Fibroblast of skin of back (primary cell): ENCODE measurements at places on chromosomes 6 and 20.

DNA sequence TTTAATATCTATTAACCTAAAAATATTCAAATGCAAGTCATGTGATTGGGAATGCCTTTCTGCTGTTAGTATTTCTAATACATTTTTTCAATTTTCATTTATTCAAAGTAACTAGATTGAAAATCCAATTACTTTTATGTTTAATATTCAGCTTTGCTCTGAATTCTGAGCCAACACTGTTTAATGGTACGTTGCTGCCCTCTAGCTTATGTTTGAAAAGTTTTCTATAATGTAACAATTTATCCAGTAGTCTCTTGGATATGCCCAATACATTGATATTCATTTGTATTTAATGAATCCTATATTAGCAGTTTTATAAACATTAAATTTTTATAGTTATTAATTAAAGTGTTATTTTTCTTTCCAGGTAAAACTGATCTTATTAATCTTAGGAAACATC, 47.4 kb downstream of the LGSN start:
- DNase-seq, result peak; percentile 29

GRCh38 chr20:1275919-1276318, 9.8 kb downstream of the SNPH start:
- DNase-seq, result no peak

DNA sequence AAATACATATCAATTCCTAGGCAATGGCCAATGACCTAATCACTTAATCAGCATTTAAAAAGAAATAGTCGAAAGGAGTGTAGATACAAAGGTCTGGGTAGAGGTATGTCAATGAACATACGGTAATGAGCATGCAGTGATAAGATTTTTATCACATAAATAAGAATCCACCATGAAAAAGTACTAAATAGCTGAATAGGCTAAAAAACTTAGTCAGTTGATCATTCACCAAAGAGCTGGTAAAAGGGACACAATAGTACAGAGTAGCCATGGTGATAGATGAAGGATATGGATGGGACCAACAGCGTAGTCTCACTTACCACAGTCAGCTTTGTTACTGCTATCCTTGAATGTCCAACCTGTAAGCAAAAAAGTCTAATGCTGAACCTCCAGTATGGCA, 1018.6 kb upstream of the EYS start:
- DNase-seq, result no peak

GRCh38 chr6:24332317-24332716, 25.5 kb downstream of the DCDC2 start:
- no peak for DNase-seq

GRCh38 chr6:10591422-10592160, 70.4 kb downstream of the GCNT2 start:
- DNase-seq, result no peak

DNA sequence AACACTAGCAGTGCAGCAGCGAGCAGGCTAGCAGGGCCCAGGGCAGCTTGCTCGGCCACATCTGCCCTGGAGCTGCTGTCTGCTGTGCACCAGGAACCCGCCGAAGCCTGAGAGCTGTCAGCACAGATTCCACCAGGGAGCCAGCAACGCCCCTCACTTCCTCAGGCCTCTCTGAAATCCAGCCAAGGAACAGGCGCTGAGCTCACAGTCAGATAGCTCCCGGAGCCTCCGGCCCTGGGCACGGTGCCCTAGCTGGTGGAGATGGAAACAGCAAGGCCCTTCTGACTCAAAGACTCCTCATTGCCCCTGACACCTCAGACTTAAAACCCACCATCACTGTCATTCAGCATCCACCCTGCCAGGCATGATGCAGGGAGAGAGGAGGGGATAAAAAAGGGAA, 839.4 kb downstream of the MAFB start:
- DNase-seq, result peak; percentile 95

GRCh38 chr6:15544321-15544900, 118.4 kb downstream of the DTNBP1 start:
- no peak for DNase-seq

GRCh38 chr6:351867-352289, 39.7 kb upstream of the IRF4 start:
- no peak for DNase-seq
